ENCODE measurements at places on chromosomes 11 and 22.
A peak's percentile ranks its signal among the peaks of the same experiment; 100 is the strongest.

DNA sequence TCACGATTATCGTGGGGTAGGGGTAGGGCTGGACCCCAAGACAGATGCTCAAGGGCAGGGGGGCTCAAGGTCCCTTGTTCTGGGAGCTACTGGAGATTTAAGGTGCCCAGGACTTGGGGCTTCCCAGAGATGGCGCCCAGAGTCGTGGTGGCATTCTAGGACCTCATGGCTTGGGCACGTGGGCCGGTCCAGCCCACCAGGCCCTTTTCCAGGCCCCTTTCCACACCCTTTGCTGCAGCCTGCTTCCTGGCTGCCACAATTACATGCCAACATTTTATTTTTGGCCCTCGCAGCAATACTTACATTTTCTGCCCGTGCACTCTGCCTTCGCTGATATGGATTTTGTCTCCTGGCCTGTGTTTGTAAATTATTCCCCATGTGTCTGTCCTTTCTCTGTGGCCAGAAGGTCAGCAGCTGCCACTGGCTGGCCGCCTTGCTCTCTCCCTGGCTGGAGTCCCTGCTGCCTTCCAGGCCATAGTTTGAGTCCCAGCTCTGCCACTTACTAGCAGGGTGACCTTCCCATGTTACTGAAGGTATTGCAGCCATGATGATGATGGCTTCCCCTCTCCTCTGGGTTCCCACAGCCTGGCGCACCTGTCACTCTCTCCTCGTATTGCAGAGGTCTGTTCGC lies 11.2 kb downstream of the MB start:
- DNase-seq = no peak

DNA sequence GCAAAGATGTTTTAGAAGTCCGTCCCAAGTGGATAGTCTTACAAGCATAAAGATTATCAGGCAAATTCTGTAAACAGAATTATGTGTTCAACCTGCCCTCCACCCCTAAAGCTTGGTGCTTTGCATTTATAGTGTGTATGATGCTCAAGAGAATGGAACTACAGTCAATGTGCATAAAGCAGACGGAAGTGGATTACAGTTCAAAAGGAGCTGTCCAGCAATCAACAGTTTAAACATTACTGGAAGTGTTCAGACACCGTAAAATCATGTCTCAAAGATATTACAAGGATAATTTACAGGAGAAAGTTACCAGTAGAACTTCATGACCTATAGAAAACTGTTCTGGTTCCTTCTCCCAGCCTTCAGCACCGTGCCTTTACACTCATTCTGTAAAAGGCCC lies 1.0 kb downstream of the RIC3 start:
- DNase-seq = no peak

DNA sequence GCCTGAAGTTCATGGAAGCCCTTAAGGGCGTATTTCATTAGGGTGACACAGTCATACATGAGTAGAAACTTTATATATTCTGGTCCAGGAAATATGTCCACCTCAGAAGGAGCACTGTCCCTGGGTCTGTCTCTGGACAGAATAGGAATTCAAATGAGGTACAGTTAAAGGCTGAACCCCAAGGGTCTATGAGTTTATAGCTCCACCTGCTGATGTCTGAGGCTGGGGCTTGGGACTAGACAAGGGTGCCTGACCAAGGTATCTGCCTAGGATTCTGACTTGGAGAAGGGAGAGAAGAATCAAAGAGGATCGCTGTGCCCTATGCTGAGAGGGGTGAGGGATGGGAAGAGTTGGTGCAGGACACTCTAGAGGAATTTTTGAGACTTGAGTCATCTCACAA lies 14.9 kb downstream of the HEPHL1 start:
- DNase-seq = no peak

DNA sequence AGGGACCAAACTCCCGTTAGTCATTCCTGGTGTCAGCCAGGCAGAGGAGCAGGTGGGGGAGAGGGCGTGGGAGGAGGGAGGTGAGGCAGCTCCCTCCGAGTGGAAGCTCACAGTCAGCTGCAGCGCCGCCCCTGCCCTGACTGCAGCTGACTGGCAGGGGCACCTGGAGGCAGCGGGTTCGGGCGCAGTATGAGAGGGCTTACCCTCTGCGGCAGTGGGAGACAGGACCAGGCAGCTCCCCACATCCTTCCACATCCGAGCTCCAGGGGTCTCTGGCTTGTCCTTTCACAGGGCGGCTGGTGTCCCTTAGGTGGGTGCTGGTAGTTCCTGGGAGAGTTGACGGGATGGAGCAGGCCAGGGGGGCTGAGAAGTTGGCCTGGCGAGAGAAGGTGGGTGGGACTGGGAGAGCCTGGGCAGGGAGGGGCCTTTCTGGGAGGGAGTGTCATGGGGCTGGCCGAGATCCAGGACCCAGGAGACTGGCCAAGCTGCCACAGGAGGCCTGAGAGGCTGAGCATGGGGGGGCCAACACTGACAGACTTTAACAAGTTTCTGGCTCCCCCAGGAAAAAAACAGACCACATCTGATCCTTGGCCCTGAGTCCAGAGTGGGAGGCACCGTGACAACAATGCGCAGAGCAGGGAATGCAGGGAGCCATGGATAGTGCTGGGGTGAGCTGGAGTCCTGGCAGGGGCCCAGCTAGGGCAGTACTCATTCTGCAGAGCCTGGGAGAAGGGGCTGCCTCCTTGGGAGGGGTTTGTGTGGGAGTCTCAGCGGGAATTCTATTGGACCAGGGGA lies 4.9 kb downstream of the ADORA2A start:
- DNase-seq = no peak

- DNase-seq = no peak
Observed at GRCh38 chr11:1640076-1640946, 10.7 kb downstream of the KRTAP5-5 start.

DNA sequence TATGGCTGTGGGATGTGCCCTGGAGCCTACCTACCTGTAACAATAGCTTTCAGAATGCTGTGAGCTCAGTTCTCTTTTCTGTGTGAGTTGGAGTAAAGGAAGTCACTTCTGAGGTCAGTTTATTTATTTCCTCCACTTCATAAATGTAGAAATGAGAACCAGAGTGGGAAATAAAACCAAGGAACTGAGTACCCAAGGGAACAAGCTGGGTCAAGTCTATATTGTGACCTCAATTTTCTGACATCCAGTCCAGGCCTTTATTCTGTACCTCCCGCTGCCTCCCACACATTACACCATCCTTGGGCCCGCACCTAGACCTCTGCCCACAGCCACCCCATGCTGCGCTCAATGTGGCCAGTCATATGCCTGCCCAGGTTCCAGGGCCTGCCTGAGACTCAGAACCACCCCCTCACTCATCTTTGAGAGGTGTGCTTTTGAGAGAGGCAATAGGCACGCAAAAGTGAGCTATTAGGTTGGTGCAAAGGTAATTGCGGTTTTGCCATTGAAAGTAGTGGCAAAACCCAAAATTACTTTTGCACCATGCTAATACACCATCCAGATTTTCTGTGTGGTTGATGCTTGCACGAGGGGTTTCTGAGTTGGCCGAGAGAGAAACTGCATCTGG lies 9.8 kb downstream of the MS4A6E start:
- DNase-seq = no peak

- DNase-seq = no peak
Observed at GRCh38 chr11:46134540-46134939, 13.3 kb upstream of the PHF21A start.

GRCh38 chr11:72225411-72225951 lies 914 bp downstream of the INPPL1 start:
- no peak for DNase-seq

GRCh38 chr11:19676475-19677380 lies 35.9 kb upstream of the NAV2 start:
- DNase-seq = no peak

GRCh38 chr11:65821107-65821506 lies 12.7 kb upstream of the SNX32 start:
- DNase-seq = no peak

- no peak for DNase-seq
Observed at GRCh38 chr22:32341122-32341740, 16.4 kb upstream of the RFPL3 start.

GRCh38 chr11:70719516-70719915 lies 321.2 kb downstream of the CTTN start:
- no peak for DNase-seq

- DNase-seq = no peak
Observed at GRCh38 chr22:24466716-24467328, 28.3 kb upstream of the UPB1 start.

DNA sequence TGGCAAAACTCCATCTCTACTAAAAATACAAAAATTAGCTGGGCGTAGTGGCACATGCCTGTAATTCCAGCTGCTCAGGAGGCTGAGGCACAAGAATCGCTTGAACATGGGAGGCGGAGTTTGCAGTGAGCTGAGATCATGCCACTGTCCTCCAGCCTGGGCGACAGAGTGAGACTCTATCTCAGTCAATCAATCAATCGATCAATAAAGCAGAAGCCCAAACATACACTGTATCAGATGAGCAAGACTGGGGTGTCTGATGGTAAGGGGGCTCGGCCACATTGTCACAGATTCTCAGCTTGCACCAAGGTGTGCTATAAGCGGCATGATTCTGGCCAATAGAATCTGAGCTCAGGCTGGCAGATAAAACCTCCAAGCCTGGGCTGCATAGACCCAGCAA lies 261.1 kb downstream of the BUD13 start:
- DNase-seq = no peak

- no peak for DNase-seq
Observed at GRCh38 chr22:16973591-16974297, 34.3 kb downstream of the GAB4 start.

GRCh38 chr11:79661373-79661772 lies 220.5 kb upstream of the TENM4 start:
- no peak for DNase-seq

GRCh38 chr11:128694618-128695481 lies 978 bp downstream of the FLI1 start:
- DNase-seq = no peak

GRCh38 chr22:28051787-28052356 lies 132.8 kb upstream of the PITPNB start:
- peak; percentile 36 for DNase-seq

DNA sequence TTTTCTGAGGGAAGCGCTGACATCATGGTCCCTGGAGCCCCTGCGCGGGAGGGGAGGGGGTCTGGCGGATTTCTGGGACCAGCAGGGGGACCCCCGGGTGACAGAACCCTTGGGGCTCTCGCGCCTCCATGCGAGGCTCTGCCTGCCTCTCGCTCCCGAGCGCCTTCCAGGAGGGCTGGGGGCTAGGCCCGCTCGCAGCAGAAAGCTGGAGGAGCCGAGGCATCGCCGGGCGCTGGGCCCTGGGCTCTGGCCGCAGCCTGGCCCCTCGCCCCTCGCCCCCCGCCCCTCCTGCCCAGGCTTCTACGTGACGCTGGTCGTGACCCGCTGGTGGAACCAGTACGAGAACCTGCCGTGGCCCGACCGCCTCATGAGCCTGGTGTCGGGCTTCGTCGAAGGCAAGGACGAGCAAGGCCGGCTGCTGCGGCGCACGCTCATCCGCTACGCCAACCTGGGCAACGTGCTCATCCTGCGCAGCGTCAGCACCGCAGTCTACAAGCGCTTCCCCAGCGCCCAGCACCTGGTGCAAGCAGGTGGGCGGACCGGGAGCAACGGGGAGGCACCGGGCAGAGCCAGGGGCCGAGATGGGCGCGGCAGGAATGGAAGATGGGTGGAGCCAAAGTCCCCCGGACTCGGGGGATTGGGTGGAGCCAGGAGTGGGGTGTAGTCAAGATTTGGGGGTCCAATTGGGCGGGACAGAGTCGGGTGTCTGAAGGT lies 5.4 kb downstream of the BEST1 start:
- no peak for DNase-seq

DNA sequence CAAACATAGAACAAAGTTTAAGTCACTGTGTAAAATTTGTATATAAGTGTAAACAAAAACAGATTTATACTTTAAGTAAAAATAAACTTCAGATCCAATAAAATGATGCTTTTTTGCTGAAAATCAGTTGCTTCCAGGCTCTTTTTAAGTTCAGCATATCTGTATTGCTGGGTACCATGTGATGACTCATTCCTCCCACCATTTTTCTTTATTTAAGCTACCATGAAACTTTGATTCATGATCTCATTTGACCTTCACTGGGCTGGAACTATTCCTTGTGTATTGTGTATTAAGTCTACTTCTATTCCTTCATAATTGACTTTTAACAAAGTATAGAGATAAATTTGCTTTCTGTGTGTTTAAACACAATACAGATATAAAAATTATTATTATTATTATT lies 46.3 kb upstream of the RRM1 start:
- DNase-seq = no peak

DNA sequence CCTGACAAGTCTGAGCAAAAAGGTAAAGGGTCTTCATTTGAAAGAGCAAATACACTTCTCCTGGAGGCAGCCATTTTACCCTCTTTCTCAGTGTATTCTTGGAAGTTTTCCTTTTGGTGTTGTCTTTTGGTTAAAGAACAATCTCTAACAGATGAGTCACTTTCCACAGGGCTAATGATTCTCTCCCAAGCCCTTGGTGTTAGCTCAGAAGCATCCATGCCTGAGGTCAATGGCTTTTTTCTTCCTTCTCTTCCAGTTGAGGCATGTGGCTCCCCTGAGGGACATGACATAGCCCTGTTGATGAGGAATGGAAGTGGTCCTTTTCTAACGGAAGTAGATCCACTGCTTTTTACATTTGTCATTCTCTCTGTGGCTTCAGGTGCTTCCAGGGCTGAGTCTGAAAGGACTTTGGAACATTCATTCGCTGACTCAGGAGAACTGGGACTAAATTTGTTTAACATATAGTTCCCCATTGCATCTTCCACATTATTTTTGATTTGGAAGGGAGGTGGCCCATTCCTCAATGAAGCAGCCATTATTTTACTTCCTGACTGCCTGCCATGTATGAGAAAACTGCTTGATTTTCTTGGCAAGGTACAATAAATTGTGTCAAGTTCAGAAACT lies 13.8 kb upstream of the POGLUT3 start:
- DNase-seq = no peak

- DNase-seq = no peak
Observed at GRCh38 chr11:102935514-102935913, 20.0 kb downstream of the MMP13 start.

DNA sequence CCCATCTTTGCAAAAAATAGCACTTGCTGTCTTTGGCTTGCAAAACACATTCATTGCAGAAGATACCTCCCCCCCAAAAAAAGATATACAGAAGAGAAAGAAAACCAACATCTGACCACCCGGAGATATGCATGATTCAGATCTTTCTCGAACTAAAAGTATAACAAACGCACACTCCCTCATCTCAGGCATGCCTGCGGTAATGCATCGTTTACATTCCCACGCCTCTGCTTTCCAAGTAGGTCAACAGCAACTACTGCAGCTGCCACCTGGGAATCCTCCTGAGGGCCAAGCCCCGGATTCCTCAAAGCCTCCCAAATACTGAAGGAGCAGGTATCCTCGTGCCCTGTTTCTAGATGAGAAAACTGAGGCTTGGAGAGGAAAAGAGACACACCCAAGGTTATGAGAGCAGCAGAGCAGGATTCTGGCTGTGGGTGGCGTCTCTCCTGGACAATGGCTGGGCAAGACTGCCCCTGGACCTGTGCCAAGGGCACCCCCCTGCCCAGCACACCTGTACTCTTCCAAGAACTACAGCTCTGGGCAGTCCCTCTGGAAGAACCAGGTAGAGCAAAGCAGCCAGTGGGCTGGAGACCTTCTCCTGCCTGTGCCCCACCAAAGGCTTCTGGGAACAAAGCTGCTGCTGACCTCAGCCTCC lies 38.1 kb downstream of the NUP50 start:
- no peak for DNase-seq
